Naive B cell (primary cell): ENCODE measurements at places on chromosomes 5 and 9.

DNA sequence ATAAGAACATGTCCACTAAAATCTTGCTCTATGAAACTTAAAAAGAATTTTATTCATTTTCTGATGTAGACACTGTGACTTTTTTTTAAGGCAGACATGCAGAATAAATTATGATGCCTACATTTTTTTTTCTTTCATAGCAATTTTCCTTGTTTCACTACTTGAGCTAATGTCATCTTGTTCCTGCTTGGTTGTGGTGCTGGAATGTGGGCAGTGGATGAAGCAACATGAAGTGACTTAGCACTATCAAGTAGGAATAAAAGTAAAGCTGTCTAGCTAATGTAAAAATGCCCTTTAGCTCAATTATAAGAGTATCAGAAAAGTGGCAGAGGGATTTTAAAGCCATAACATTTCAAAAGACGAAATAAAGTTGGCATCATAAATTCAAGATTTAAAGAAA is 191.0 kb downstream of the ADAMTS6 start:
- no peak for DNase-seq

- no peak for DNase-seq
These were observed 161.4 kb upstream of the TRPC7 start for GRCh38 chr5:136526791-136527190.

GRCh38 chr5:151628112-151628823 is 37.1 kb upstream of the FAT2 start:
- no peak for DNase-seq

DNA sequence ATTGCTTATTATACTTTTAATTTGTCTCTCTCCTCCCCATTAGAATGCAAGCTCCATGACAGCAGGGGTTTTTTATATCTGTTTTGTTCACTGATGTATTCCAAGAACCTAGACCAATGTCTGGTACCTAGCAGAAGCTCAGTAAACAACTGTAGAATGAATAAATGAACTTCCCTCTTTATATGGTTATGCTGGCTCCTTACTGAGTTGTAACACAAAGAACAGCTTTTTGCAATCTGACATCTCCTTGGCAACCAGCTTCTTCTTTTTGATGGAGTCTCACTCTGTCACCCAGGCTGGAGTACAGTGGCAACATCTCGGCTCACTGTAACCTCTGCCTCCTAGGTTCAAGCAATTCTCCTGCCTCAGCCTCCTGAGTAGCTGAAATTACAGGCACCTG is 13.6 kb downstream of the TRMO start:
- DNase-seq, result no peak

DNA sequence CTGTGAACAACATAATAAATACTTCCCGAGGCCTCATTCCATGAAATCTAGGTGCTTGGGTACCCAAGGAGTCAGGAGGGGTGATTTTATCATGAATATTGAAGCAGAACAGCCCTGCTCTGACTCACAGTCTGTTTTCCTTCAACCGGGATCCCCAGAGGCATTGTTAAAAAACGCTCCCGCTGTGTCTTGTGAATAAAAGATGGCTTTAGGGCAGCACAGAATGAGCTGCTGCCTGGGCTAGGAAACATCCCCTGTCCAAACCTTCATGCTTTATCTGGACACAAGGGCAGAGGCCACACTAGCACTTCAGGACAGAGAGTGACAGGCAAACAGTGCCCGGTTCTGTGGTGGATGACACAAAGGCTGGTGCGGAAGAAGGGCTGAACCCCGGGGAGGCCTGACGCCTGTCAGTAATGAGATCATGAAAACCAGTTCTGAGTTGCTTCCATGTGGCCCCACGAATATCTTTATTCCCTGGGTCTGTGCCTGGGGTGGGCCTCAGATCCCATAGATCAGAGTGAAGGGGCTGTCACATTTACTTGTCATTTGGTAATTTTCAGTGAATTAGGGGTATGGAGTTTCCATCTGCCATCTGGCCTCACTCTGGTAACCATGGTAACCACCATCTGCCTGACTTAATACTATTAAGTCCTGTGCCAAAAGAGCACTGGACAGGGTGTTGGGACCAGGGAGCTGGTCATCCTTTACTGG is 2.6 kb downstream of the IGFBPL1 start:
- no peak for DNase-seq

DNA sequence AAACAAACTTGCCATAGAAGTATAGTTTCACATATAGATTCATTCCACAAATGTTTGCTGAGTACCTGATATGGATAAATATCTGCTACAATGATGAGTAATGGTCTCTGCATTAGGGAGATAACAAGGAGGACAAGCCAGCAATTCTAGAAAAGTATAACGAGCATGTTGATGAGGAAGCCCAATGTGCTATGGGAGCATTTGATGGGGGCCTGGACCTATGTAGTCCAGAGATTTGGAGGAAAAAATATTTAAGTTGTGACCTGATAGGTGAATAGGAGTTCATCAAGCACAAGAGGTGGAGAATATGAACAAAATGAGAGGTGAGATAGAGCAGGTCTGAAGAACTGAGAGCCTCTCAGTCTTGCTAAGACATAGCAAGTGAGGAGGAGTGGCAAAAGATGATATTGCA is 14.4 kb upstream of the TMEM245 start:
- no peak for DNase-seq

- DNase-seq, result no peak
These were observed 12.6 kb upstream of the TNIP1 start for GRCh38 chr5:151093476-151093889.

GRCh38 chr5:103211576-103212561 is 46.7 kb upstream of the MACIR start:
- peak; percentile 23 for DNase-seq

DNA sequence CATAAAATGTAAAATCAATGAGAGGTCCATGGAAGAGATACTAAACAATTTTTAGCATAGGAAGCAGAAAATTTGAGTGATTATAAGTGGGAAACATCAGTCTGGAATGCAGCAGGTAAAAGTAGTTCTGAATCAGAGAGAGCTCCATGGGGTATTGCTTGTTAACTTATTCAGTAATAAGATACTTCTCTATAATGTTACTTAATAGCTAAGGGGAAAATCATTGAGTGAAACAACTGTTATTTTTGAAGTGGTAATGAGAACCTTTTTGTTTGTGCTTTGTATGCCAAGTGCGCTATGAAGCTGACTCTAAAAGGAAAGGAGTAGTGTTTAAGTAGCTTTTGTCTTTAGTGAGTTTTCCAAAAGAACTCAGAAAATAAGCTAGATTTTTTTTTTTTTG is 95.2 kb downstream of the ERBIN start:
- DNase-seq, result no peak

GRCh38 chr5:159104759-159105144 is 5.0 kb upstream of the EBF1 start:
- DNase-seq, result no peak
